HT1080 (cell line): ENCODE measurements at places on chromosomes 6 and 20. TPM values are rescaled to one million over a fixed set of nuclear protein-coding genes. Genes with fewer than 3 reads are reported as not detected.

DNA sequence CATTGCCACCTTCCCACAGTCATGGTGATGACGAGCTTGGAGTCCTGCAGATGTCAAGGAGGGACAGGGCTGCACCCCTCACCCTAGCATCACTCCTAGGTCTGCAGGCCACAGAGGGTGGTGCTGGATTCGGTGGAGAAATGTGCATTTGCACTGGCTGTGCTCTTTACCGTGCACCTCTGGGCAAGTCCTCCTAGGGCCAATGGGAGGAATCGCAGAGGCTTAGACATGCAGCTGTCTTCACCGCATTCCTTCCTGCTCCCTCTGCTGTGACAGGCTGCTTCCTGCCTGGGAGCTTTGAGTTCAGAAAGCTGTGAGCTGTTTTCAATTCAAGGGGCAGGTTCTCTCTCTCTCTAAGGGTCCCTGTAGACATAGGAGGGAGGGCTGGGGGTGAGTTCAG, 85.1 kb downstream of the EDN3 start:
- DNase-seq, result no peak

DNA sequence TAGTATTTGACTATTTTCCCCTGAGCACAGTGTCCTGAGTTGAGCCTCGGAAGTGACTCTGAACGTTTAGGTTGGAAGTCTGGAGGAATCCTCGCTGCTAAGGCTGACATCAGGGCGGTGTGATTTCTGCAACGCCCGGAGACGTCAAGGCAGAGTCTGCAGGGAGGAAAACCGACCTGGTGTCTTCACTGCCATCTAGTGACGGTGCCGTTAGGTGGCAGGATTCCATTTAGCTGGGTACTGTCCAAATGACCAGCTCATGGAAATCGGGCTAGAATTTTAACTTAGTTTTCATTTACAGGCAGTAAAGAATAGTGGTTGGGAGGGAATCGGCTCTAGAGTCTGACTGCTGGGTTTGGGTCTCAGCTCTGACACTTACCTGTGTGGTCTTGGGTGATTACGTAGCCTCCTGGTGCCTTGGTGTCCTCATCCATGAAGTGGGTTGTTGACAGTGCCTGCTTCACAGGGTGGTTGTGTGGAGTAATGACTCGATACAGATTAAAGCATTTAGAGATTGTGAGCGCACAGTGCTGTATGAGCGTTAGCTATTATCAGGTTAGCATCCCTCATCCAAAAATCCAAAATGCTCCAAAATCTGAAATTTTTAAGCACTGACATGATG, 35.0 kb downstream of the FOXF2 start:
- DNase-seq, result peak; percentile 49

GRCh38 chr6:109491207-109491938, 8.4 kb upstream of the ZBTB24 start:
- peak; percentile 46 for DNase-seq

- DNase-seq, result no peak
These were observed 132.5 kb downstream of the OLIG3 start for GRCh38 chr6:137361701-137362100.

DNA sequence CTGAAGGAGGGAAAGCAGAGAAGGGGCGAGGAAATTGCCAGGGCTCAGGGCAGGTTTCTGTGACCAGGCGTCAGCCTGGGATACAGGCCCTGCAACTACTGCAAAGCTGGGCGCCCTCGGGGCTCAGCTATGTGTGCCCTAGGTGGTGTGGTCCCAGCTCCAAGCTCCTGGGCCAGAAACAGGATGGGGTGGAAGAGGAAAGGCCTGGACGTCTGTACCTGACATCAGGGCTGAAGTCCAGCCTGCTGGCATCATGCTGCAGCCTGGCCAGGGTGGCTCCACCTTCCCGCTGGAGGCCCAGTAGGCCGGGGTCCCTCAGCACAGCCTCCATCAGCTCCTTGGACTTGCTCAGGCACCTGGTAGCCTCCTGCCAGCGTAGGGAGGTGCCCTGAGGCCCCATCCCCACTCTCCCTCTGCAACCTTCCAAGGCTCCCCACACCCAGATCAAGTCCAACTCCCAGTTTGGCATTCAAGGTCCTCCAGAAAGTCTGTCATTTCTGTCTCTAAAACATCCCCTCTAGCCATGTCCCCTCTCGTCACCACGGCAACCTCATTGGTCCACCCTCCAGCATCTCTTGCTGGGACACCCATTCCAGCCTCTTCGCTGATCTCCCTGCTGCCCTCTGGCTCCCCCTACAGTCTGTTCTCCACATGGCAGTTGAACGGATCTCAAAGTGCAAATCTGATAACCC, 38.2 kb downstream of the KIAA1755 start:
- DNase-seq, result peak; percentile 46

GRCh38 chr6:80142586-80142985, 36.1 kb downstream of the BCKDHB start:
- no peak for DNase-seq

The METTL24 gene
- total RNA-seq, result not detected in 2 replicates

The C6orf15 gene
- total RNA-seq, result not detected in 2 replicates

The KCNB1 gene
- 0.02 TPM in 1 of 2 replicates, not detected in the other for total RNA-seq

The OR2J1 gene
- total RNA-seq, result not detected in 2 replicates

The PHACTR1 gene
- 3.4 and 7.8 TPM in 2 replicates for total RNA-seq
